8988T (cell line): ENCODE measurements at places on chromosomes 4 and X.
A peak's percentile ranks its signal among the peaks of the same experiment; 100 is the strongest.

DNA sequence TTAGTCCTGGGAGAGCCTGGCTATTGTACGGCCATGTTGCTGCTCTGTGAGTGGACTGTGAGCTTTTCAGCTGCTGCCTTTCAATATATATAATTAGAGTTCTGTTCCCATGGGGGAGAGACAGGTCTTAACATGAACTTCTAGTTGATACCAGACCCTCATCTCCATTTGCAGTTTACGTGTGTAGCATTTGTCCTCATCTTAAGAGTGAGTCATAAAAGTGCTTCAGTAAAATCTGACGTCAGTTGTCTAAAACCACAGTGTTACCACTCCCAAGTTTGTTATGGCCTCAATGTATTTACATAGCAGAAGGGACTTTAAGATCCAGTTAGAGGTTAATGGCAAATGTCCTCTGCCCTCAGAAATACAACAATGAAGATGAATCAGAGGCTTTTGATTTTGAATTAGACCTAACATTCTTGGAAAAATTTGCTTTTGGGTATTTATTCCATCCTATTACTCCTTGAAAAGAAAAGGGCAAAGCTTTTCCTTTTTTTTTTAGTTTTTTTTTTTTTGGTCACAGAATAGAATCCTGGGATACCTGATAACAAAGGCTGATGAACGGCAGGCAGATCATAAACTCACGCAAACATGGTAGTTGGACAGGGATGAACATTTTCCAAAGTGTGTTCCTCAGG, 38.6 kb downstream of the PHOX2B start:
- DNase-seq: no peak

- DNase-seq: peak; percentile 23
These were observed 26.0 kb upstream of the YTHDC1 start for GRCh38 chr4:68375667-68376559.

DNA sequence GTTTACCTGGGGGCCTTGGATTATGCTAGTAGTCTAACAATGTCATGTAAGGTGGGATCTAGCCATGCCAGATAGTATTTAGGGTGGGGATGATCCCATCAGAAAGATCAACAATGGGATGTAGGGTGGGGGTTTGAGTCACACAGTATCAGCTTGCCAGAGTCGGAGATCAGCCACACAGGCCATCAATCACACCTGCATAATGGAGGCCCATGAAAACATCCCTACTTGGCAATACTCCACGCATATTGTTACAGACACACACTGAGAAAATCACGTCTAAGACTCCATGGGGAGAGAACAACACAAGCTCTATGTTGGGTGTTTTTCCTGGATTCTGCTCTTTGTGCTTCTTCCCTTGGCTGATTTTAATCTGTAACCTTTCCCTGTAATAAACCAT, 49.5 kb upstream of the SLC25A4 start:
- no peak for DNase-seq

DNA sequence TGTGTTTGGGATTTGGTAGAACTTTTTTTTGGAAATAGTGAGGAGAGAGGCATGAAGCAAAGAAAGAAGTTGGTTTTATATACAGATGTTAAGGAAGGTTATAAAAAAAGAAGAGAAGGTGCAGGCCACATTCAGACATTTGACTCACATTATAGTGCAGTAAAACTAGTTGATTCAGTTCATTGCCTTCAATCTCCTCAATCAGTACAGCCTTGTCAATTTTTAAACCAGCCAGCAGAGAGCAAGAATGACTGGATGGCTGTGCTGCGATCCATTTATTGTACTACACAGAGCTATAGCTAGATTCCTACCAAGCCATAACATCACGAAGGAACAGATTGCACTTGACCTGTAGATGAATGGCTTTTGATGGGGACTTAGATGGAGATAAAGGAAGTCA, 79.7 kb upstream of the LSM6 start:
- DNase-seq: no peak

- peak; percentile 65 for DNase-seq
These were observed 6.8 kb upstream of the BCOR start for GRCh38 chrX:40104630-40104984.

- peak; percentile 78 for DNase-seq
These were observed 30.9 kb downstream of the RNF212 start for GRCh38 chr4:1082215-1083182.

- no peak for DNase-seq
These were observed 58.7 kb upstream of the KDR start for GRCh38 chr4:55183926-55184599.

DNA sequence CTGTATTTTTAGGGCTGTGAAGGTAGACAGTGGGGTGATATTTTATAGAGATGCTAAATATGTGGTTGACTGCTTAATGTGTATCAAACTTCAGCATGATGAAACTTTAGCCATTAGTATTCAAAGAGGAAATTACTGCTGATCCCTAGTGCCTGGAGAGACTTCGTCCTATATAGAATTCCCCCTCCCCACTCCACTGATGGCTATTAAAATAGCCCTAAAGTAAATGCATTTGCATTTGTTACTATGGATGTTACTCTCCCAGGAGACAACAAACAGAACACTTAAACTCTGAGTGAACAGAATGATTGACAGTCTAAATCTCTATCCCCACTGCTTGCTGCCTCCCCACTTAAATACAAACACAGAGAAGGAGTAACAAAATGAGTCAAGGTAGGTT, 39.1 kb downstream of the ADGRL3 start:
- no peak for DNase-seq

DNA sequence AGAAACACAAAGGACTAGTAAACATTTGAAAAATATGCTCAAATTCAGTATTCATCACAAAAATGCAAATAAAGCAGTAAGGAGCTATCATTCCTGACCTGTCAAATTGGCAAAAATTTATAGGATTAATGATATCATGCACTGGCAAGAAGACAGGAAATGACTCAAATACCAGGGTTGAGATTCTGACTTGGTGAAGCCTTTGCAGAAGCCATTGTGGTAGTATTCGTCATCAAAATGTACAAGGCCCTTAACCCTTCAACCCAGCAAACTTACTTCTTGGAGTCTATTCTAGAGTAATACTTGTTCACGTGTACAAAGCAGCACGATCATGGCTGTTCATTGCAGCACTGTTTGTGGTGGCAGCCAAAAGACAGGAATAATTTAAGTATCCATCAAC, 132.4 kb downstream of the ENOX2 start:
- DNase-seq: no peak

DNA sequence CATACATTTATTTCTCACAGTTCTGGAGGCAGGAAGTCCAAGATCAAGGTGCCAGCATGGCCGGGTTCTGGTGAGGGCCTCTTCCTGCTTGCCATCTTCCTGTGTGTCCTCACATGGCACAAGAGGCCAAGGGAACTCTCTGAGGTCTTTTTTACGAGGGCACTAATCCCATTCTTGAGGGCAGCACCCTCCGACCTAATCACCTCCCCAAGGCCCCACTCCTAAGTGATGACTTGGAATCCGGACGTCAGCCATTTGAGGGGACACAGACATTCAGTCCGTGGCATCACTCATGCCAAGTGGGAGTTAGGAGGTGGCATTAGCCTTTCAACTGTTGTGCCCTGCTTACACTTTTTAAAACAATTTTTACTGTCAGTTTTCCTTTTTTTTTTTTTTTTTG, 27.3 kb downstream of the MAN2B2 start:
- DNase-seq: no peak

- DNase-seq: no peak
These were observed 94.2 kb downstream of the MFAP3L start for GRCh38 chr4:169931964-169932363.

DNA sequence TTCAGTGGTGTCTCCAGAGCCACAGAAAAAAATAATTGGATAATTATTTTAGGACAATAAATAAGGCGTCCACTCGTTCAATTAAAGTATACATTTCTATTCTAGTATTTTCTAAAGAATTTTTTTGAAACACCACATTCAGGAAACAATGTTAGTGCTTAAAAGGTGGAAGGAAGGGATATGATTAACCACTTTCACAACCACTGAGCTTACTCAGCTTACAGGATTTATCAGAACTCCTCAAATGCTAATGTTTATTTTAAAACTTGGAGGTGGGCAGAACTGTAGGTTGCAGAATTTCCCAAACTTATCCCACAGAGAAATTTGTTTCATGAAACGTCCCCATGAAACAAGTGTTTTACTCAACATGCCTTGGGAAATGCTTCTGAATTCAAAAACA, 54.3 kb upstream of the MAGEB2 start:
- DNase-seq: no peak

DNA sequence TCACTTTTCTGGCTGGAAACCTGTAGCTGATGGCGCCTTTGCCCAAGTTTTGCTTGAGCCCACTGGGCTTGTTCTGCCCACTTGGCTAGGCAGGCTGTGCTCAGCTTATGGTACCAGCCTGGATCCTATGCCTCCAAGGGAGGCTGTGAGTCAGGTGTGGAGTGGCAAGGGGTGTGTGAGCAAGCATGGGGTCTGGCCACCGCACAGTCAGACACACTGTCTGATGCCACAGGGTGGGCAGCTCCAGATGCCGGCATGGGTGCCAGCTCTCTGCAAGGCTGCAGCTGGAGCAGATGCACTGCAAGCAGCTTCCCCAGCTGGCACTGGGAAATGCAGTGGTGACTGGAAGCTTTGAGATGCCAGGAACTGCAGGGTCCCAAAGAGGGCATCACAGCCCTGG, 16.3 kb upstream of the GIMD1 start:
- DNase-seq: no peak

- DNase-seq: no peak
These were observed 8.7 kb upstream of the HPGDS start for GRCh38 chr4:94351319-94351718.

DNA sequence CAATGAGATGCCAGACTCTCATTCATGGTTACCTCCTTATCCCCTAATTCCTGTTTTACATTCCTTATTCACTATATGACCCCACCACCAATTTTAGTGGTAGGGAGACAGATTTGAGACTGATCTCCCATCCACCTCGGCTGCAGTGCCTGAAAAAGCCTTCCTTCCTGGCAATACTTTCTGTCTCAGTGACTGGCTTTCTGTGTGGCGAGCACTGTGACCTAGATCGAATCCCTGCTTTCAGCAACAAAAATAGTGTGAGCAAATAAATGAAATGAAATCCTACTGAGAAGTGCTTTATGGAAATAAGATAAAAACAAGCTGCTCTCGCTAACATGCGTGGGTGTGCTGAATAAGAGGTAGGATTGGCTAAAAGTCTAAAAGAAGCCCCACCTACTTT, 165.3 kb downstream of the GPM6A start:
- DNase-seq: no peak

DNA sequence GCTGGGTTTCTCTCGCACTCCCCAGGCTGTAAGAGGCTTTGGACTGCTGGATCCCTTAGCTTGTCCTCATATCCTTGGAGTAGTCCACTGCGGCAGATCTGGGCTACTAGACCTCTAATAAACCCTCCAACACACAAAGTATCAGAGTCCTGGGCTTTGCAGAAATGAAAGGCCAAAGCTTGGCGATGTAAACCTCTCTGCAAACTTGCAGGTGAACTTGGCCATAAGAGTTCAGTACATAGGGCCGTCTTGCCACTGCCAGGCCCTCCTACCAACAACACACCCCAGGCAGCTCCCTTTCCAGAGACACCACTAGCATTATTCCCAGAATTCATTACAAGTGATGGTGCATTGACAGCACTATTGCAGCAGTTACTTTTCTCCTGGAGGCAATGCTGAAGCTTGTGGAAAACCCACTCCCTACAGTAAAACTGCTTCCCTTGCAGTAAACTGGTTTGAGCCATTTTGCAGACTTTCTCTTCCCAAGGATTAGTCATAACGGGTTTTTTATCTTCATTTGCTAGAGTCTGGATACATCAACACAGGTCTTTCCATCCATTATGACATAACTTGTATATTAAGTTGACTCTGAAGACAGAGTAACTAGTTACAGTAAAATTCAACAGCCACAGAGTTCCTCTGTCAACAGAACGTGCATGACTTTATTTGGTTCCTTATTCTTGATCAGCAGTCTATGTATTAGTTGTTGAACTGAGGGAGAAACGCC, 2.4 kb downstream of the ANKRD50 start:
- no peak for DNase-seq

- no peak for DNase-seq
These were observed 44.3 kb downstream of the EFHC2 start for GRCh38 chrX:44299177-44299576.

DNA sequence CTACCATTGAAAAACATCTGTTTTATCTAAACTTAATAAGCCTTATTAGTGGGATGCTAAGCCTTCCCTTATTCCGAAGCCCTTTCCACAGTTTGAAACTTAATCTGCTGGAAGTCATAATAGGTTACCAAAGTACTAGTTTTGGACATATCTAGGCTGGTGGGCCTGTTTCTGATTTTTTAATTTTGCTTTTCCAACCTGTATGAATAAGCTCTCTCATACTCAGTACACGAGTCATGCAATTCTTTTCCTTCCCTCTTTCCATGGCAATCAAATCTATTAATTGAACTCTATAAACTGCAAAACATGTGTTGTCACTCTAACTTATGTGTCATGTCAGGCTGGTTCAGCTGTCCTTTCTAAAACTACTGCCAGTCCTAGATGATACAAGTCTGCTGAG, 91.0 kb downstream of the AMMECR1 start:
- DNase-seq: no peak

GRCh38 chr4:148007314-148007760, 275.4 kb downstream of the ARHGAP10 start:
- DNase-seq: peak; percentile 18

GRCh38 chr4:48796927-48797679, 17.0 kb upstream of the FRYL start:
- no peak for DNase-seq

DNA sequence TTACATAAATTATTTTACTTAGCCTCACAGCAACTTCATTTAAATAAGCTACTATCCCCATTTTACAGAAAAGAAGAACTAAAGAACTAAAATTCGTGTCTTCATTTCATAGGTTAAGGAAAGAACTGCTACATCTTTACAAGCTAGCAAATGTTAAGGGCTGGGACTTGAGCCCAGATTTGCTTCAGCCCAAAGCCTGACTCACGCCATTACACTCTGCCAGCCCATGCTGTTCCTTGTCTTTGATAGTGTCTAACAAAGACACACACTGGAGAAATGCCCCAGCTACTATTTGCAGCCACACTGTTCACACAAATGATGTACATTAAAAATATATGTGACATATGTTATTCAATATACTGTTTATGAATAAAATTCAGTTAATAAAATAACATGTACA, 29.0 kb upstream of the ERVMER34-1 start:
- no peak for DNase-seq

DNA sequence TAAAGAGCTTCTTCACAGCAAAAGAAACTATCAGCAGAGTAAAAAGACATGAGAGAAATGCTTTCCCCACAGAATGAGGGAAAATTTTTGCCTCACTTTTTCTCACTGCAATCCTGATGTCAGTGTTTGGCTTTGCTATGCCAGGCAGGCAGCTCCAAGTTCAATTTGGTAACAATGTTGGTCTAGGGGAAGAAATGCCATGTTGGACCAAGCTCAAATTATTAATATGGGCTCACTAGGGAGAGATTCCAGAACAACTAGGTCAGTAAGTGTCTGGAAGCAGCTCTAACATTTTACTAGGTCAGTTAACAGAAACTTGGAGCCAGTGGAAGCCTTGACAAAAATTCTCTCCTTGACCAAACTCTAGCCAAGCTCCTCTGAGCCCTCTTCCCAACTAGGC, 95.4 kb downstream of the NAF1 start:
- no peak for DNase-seq

DNA sequence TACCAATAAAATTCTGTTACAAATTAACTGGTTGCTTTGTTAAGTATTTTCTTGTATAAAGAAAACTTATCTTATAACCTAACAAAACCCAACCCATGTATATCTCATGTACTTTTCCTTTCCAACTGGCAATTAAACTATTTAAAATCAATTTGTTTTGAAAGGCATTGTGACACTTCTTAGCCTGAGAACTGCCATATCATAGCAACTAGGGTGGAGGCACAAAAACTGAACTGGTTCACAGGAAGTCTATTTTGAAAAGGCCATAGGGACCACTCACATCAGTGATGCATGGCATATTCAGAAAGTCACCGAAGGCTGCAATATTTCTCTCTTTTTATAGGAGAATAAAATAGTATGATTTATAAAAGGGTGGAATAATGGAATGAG, 40.5 kb upstream of the ARSJ start:
- DNase-seq: no peak
